SW480 (cell line): ENCODE measurements at places on chromosomes 13 and 19.

DNA sequence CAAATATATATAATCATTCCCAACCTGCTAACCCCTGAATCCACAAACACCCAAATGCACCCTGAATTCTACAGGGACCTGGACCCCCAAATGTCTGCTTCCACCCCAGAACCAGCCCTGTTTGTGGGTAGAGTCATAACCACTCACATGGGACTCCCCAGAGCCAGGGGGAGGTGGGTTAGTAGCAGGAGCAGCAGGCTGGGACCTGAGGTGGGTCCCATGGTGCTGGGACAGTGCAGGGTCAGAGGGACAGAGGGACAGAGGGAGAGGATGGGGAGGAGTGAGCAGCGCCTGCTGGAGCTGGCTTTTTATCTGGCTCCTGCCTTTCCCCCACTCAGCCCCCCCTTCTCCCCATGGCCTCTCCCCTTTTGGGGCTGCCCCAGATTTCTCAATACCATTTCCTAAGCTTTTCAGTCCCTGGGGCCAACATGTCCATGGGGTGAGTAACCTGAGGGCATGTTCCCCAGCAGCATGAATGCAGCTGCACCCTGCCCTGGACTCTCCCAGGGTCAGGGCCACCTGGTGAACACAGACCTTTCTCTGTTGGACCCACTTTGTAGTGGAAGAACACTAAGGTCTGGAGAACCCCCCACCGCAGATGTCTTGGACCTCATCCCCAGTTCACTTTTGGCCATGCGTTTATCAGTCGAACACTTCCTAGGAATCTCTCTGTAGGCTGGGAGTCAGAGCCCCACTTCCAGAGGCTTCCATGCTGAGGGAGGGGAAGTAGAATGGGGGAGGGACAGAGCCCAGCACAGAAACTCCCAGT lies at the start of gene C3:
Gene C3 (minus strand): TSS at position 282 of the 769 bp plus-strand sequence. CDS start 61 bp downstream, at position 221.
- no peak for DNase-seq

DNA sequence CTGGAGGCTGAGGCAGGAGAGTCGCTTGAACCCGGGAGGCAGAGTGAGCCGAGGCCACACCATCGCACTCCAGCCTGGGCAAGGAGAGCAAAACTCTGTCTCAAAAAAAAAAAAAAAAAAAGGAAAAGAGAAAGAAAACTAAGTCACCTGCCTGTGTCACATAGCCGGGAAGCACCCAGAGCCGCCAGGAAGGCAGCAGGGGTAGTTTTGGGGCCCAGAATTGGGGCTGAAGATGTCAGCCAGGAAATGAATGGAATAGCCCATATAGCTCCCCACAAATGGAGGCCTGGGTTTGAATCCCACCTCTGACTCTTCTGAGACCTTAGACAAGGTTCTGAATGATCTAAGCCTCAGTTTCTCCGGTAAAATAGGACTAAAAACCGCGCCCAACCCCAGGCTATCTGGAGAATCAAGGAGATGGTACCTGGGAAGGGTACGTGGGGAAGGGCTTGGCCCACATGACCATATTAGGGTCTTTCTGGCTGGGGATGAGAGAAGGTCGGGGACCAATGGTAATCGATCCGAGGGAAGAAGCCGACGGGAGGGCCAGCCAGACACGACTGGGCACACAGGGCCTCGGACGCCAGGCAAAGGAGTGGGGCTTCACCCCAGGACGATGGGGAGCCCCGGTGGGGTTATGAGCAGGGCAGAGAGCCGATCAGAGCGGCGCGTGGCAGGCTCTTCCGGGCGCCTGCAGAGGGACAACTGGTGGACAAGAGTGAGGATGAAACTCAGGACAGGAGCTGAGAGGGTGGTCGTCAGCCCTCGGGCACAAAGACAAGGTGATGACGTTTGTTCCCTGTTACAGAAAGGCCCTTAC lies 14.4 kb downstream of the CCDC124 start:
- no peak for DNase-seq

GRCh38 chr19:39428283-39429112 lies 7.3 kb downstream of the RPS16 start:
- peak; percentile 45 for DNase-seq

DNA sequence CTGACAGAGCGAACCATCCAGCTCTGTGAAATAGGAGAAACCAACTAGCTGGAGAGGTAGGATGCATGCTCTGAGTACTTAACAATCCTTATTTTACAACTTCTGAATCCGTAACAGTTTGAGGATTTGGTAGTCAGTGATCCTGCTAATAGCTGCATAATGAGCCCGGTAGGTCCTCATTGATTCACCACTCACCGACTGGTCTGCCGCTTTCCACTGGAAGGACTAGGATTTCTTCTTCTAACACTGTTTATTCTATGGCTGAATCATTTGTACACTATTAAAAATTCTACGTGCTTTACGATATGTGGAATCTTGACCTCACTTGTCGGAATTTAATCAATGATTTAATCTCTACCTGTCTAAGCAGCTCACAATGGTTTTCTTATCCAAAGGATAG lies 33.9 kb downstream of the SPATA13 start:
- no peak for DNase-seq

DNA sequence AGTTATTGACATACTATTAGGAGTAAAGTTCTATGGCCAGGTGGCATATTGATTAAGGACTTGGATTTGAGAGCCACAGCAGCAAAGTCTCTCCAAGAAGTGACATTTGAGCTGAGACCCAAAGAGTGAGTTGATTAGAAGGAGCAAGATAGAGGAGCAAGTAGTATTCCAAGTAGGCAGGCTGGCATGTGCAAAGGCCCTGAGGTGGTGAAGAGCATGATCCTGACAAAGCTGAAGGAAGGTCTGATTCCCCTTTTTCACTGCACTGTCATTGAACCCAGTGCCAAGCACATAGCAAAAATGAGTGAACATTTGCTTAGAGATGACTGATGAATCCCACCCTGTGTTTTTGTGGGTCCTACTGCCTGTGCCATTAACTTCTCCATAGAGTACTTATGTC lies 4.7 kb downstream of the ZNF543 start:
- DNase-seq: no peak
